NT2/D1 (cell line): ENCODE measurements at places on chromosomes 2 and 18.

- DNase-seq, result no peak
Measured at GRCh38 chr2:33791625-33792024, 192.5 kb upstream of the FAM98A start.

DNA sequence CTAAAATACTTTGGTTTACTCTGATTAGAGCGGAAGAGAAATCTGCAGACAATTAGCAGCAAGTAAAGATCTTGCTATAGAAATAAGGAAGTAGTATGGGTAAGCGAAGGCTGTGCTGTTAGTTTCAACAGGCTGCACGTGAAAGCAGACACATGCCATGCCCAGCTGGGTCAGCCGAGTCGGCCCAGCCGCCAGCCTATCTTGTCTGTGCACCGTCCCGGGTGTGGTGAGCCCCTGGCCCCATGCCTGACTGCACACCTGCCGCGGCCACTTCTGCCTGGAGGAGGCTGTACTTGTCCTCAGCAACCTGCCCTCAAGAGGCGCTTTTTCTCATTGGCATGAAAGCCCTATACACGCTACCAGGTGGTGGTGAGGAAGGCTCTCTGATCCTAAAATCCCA, 185.5 kb downstream of the SEPTIN10 start:
- DNase-seq, result no peak

GRCh38 chr2:216534809-216535208, 36.2 kb downstream of the RPL37A start:
- no peak for DNase-seq

- DNase-seq, result peak; percentile 42
Measured at GRCh38 chr2:29053223-29053622, 21.1 kb downstream of the PCARE start.

GRCh38 chr2:107362993-107363392, 463.7 kb upstream of the RGPD4 start:
- no peak for DNase-seq

- DNase-seq, result no peak
Measured at GRCh38 chr2:65019010-65019409, 29.8 kb downstream of the SLC1A4 start.

DNA sequence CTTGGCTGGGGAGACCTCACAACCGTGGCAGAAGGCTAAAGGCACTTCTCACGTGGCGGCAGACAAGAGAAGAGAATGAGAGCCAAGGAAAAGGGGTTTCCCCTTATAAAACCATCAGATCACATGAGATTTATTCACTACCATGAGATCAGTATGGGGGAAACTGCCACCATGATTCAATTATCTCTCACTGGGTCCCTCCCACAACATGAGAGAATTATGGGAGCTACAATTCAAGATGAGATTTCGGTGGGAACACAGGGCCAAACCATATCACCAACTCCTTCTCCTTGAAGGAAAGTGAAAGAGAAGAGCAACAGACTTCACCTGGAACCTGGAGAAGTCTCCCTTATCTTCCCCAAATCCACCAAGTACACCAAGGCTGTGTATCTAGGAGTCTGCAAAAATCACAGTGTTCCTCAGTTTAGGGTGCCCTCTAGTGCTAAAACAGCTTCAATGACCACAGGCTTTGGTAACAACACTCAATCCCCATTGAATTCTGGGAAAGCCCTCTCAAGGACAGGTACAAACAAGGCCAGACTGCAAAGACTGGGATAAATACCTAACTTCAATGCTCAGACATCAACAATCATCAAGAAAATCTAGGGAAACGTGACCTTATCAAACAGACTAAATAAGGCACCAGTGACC, 148.8 kb upstream of the SRD5A2 start:
- peak; percentile 40 for DNase-seq

DNA sequence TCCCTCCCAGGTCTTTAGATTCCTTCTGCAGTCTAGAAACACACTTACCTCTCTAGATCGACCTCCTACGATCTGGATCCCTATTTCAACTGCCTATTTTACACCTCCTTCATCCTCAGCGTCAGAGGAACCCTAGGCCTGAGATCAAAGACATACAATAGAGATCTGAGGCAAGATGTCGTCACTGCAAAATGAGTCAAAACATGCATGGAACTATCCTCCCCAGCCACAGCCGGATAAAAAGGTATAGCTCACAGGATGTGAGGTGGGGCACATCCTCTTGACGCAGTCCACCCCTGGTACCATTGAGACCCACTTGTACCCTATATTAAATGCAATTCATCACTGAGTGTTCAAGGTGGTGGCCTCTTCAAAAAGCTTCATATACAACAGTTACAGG, 63.7 kb upstream of the DNAJC10 start:
- no peak for DNase-seq

DNA sequence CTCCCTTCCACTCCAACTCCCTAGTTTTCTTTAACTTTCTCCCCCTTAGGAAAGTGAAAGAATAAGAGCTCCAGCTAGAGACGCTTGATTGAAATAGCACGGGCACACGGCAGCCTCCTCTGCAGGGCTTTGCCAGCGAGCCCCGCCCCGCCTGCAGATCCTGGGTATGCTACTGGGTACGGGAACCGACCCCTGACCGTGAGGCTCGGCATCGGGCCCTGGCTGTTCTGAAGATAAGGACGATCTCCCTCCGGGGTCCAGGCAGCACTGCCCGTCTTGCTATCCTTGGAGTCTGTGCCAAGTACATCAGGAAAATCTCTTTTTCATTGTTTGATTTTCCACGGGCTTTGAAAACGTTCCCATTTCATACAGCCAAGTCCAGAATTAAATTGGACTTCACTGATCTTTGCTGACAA, 284.5 kb downstream of the MTX2 start:
- no peak for DNase-seq

DNA sequence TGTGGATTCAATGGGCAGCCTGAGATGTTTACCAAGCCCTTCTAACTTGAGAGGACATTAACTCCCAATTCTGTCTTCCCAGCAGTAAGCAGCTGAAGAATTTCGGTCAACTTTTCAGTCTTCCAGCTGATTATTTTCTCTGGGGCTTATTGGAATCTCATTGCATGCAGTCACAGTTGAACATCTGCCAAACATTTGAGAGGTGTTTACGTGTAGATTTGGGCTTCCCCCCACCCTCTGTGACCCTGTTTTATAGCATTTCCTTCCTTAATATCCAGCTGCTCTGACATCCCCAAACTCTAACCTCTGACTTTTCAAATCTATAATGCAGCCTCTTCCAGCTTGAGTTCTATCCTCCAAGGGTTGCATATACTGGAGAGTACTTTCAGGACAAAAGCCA, 16.5 kb upstream of the VIT start:
- no peak for DNase-seq

DNA sequence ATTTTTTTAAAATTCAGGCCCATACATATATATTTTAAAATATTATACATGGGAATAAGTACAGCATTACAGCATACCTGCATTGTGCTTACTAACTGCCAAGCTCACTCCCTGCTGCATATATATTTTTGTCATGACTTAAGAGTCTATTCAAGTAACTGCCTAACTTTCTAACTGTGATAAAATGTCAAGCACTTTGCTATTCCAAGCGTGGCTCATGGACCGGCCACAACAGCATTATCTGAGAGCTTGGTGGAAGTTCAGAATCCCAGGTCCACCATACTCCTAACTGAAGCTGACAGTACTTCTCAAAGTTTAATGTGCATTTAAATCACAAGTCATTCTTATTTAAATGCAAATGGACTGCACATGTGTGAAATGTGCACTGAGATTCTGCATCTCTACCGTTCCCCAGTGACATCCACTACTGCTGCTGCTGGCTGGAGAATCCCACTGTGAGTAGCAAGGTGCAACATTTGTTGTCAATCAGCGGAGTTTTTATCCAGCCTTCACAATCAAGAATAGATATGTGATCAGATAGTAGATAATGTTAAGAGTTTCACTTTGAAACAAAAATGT, 79.1 kb downstream of the DYM start:
- DNase-seq, result no peak

DNA sequence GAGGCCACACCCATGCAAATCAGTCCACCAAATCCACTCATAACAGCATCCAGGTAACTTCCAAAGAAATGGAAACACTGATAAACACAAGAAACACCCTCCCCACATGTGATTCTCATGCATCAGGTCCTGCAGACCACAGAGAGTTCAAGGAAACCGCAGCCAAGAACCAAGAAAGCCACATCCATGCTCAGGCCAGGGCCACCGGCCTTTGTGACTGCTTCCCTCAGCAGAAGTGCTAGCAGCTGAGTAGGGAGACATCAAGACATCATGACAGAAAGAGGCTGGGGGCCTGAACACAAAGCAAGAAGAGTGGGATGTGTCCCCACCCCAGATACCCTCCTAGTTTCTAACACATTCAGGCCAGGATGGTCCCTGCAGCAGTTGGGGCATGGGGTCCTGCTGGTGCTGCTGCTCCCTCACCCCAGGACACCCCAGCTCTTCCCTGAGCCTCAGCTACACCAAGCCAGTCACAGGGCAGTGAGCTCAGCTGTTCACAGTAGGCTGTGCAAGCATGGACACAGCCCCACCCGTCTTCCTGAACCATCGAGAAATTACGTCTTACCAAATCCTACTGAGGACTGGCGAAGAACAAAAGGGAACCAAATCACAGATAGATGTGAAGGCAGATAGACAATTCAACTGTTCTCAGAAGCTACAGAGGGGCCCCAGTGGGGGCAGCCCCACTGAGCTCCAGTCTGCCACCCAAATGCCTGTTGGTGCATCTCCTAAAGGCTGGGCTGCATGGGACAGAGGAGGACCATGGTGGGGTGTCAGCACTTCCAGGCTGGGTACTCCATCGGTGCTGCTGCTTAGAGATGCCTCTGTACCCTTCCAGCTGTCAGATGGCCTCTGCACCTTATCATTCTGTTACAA, 60.9 kb downstream of the HDAC4 start:
- no peak for DNase-seq
